Stimulated activated CD8-positive, alpha-beta memory T cell treated with anti-CD3 and anti-CD28 coated beads, Interleukin-12 subunit alpha, Interleukin-12 subunit beta, amount 100 ng/mL, for 4 hours (primary cell): ENCODE measurements at places on chromosomes 12 and 14.

DNA sequence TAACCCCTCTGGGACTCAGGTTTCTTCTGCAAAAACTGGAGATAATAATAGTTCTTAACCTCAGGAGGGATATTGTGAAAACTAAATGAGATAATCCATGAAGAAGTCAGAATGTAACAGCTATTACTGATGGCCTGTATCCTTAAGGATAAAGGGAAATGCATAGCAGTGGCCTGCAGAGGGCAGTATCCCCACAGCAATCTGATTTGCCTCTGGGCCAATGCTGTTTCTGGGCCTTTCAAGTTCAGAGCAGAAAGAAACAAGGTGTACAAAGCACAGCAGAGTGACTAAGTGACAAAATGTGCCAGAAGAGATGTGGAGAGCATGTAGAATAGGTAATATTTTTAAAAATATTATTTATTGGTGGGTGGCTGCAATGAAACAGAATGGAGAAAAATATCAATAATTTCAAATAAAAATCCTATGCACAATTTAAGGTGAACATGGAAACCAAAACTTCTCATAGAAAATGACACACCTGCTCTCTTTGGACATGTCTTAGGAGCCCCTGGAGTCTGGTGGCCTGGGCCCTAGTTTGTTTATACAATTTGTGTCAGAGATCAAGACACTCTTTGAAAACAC is 90.3 kb downstream of the C12orf75 start:
- DNase-seq, result peak; percentile 4

DNA sequence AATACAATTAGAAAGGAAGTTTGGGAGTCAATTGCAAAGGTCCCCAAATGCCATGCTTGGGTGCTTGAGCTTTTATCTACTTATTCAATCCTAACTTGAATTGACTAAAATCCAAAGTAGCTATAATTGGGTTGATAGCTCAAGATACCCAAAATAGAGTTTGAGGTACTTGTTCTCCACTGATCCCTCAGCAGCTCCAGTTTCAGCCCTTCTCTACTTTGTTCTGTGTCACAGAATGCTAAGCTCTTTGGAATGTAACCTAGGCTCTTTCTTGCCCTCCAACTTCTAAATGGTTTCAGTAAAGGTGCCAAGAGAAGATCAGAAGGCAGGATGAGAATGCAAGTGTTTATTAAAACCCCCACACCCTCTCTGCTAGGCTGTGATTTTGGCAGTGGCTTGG is 251.4 kb upstream of the CLEC14A start:
- DNase-seq, result no peak

- no peak for DNase-seq
These were observed 307.2 kb downstream of the ATP23 start for GRCh38 chr12:58248599-58248998.

- DNase-seq, result no peak
These were observed 84.9 kb upstream of the CMKLR1 start for GRCh38 chr12:108424026-108424425.

- DNase-seq, result no peak
These were observed 1089.7 kb downstream of the TRHDE start for GRCh38 chr12:73361864-73362230.

- DNase-seq, result no peak
These were observed 151.7 kb upstream of the AMIGO2 start for GRCh38 chr12:47231456-47231855.

DNA sequence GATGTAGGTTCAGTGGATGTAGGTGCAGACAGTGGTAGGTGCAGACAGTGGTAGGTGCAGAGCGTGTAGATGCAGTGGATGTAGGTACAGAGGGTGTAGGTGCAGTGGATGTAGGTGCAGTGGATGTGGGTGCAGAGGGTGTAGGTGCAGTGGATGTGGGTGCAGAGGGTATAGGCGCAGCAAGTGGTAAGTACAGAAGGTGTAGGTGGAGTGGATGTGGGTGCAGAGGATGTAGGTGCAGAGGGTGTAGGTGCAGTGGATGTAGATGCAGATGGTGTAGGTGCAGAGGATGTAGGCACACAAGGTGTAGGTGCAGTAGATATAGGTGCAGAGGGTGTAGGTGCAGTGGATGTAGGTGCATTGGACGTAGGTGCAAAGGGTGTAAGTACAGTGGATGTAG is 86.0 kb downstream of the HECTD4 start:
- DNase-seq, result no peak

DNA sequence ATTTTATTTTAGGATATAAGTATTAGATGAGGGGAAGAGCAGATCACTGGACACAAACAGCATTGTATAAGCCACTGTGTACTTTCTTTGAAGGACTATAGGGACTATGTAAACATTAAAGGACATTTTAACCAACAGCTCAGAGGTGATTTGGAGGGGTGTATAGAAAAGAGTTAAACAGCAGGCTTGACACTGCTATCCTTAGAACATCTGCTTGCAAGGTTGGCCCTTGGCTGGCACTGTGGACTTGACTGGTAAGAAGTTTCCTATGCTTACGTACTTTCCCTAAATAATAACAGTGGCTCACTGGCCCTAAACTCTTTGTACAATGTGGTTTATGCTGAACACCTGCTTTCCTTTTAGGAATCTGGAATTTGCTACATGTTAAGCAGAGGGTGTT is 28.7 kb downstream of the ZFYVE26 start:
- DNase-seq, result no peak
